ENCODE measurements at places on chromosomes 5 and 9.

- H3K27me3 ChIP-seq, result no peaks in the 10 kb centered on the region
- no peak overlapping the region for H3K27ac ChIP-seq
- 0 out of 2 replicates have a peak, but pooled peaks cover 3% of the 10 kb centered on the region for H3K4me1 ChIP-seq
- no peak overlapping the region for H3K4me3 ChIP-seq
- H3K36me3 ChIP-seq, result no peaks in the 10 kb centered on the region
These were observed 14.1 kb upstream of the LURAP1L start for GRCh38 chr9:12760758-12761157.

- H3K27ac ChIP-seq, result peak overlapping the region; percentile 69
- H3K4me1 ChIP-seq, result peaks cover 57% of the 10 kb centered on the region
These were observed 120.1 kb upstream of the MYO10 start for GRCh38 chr5:17056141-17056631.

DNA sequence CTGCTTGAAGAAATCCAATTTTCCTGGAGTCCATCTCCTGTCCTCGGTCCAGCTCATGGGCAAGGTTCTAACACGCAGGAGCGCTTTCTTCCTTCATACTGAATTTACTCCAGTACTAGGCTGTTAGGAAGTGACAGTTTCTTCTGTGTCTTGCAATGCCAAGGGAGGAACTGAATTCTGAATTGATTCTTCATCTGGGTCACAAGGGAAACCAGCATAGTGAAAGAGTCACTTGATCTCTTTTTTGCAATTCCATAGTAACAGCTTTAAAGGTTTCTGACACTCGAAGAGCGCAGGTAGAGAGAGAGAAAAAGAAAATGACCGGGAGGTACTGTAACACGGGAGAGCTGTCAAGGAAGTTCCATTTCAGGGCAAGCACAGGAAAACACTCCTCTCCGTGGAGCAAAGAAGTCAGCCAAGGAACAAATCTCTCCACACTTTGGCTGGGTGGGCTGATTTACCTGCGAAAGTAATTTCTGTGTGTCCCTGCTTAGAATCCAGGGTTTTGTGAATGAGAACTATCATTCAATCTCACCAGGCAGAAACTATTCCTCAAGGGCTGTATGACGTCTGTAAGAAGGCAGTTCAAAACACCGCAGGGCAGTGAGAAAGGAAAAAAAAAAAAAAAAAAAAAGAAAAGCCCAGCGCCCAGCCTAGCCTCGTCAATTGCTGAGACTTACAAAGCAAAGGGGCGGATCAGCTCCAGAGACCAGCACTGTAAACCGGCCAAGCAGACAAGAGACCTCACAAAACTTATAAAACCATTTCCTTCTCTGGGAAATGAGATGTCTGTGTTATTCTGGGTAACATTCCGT lies 617.8 kb downstream of the PDE4D start:
- no peaks in the 10 kb centered on the region for H3K27me3 ChIP-seq
- H3K4me1 ChIP-seq, result peaks cover 9% of the 10 kb centered on the region
- 0 out of 2 replicates have a peak overlapping the region, but pooled peaks have one; percentile 10 for H3K27ac ChIP-seq
- DNase-seq, result no peak
- H3K4me3 ChIP-seq, result peak overlapping the region; percentile 36

DNA sequence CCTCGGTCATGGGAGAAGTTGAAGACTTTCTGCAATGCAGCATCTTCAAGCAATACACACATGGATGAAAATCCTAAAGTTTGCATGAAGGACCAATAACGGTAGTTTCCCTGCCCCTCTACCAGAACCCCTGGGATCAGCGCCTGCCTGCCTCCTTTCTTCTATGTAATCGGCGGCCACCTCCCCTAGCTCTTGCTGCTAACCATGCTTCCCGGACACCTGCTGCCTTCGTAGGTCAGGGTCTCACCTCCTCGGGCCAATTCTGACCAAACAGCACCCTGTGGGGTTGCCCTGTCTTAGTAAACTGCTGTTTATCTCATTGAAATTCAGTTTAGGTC lies 388 bp upstream of the MED10 start:
- H3K4me3 ChIP-seq, result peak overlapping the region; percentile 89
- peaks cover 3% of the 10 kb centered on the region for H3K27me3 ChIP-seq
- peaks cover 45% of the 10 kb centered on the region for H3K36me3 ChIP-seq

- H3K27me3 ChIP-seq, result peaks cover 7% of the 10 kb centered on the region
- DNase-seq, result no peak
- H3K36me3 ChIP-seq, result no peaks in the 10 kb centered on the region
- no peak overlapping the region for H3K4me3 ChIP-seq
These were observed 77.2 kb upstream of the NEK6 start for GRCh38 chr9:124180557-124180956.

DNA sequence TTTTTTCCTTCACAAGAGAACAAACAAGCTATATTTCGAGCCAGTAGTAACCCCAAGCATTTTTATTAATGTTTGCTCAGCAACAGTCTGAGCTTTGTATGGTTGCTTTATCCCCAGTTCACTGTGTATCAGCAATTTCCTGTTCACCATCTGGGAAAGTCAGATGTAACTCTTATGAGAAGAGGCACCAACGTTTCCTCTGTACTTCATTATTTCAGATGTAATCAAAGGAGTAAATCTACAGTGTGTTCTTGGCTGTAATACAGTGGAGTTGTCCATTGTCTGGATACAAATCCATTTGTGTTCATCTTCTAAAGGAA lies 340.2 kb downstream of the ARRDC3 start:
- H3K4me1 ChIP-seq, result no peaks in the 10 kb centered on the region
- H3K4me3 ChIP-seq, result no peak overlapping the region
- H3K27ac ChIP-seq, result no peak overlapping the region
- H3K36me3 ChIP-seq, result no peaks in the 10 kb centered on the region
- DNase-seq, result no peak
- H3K27me3 ChIP-seq, result no peaks in the 10 kb centered on the region

DNA sequence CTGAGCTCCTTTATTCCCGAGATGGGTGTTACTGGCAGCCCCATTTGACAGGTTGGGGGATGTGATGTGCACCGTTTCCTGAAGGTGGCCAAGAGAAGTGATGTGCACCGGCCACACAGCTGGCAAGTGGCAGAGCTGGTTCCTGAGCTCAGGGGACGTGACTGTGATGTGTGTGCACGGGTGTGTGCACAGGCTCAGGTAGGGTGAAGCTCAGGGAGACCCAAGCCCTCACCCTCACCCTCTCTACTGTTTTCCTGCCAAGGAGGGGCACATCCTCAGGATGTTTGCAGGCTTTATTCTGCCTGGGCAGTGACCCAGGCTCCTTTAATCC lies 56.6 kb downstream of the WWC1 start:
- no peak overlapping the region for H3K27ac ChIP-seq
- no peaks in the 10 kb centered on the region for H3K27me3 ChIP-seq
- peaks cover under 1% of the 10 kb centered on the region for H3K4me1 ChIP-seq
- no peaks in the 10 kb centered on the region for H3K36me3 ChIP-seq
- H3K4me3 ChIP-seq, result no peak overlapping the region

DNA sequence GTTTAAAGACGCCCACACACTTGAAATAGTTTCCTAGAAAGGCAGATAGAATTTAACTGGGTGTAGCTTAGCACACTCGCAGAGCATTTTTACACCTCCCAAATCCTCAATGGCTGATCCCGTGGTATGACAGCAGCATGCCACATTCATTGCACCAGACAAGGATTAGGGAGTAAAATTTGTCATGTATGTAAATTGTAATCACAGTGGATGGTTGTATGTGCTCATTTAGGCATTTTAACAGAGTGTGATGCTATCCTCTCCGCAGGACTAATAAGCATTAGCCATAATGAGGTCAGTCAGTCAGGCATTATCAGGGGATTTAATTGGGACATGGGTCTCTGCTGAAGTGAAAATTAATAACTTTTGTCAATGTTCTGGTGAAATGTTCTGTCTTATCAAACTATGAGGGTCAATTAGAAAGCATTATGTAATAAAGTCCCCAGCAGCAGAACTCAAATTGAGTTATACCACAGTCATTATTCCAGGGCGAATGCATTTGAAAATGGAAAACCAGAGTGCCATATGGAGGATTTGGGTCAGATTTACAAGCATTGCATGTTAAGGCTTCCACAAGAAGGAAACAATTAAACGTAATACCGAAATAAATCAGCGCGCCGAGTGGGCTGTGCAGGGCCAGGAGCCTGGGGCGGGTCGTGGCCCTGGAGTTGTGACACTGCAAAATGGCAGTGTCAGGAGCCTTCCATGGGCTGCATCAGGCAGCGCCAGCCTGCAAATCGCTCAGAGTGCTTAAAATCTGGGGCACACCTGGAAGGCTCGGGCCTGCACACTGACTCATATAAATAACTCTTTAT lies 602.2 kb downstream of the BNC2 start:
- no peaks in the 10 kb centered on the region for H3K36me3 ChIP-seq
- no peaks in the 10 kb centered on the region for H3K27me3 ChIP-seq
- peak overlapping the region; percentile 30 for H3K4me3 ChIP-seq

DNA sequence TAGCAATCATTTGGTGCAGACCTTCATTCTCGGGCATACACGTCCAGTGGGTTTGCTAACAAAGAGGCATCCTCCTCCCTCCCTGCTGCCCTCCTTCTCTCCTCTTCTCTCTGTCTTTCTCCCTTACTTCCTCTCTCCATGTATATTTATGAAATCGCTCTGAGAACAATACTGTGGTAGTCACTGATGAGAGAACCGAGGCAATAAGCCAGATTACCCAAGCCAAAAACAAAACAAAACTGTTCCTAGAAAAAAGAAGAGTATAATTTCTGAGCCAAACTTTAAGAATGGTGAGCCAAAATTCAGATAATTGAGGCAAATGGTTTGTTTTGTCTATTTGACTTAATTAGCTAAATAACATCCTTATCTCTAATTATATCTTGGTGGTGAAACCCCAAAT lies 15.8 kb upstream of the HMHB1 start:
- no peaks in the 10 kb centered on the region for H3K36me3 ChIP-seq
- DNase-seq, result peak; percentile 37
- no peak overlapping the region for H3K27ac ChIP-seq
- H3K4me3 ChIP-seq, result no peak overlapping the region
- peaks cover 25% of the 10 kb centered on the region for H3K4me1 ChIP-seq
- no peaks in the 10 kb centered on the region for H3K27me3 ChIP-seq

DNA sequence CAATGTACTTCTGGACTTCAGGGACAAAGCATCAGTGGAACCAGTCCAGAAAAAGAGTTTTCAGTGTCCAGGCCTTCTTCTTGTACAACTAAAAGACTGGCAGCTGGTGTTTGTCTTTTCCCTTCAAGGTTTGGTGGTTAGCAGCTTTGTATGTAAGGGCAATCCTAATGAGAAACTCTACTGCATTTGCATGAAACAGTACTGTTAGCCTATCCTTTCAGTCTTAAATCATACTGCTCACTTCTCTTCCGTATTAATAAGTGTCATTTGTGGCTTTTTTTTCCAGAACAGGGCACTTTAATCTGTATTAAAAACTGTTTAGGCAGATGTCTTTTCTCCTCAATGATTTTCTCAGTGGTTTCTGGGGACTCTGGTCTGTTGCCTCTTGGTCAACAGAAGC lies 48.9 kb downstream of the FAM174A start:
- no peak overlapping the region for H3K27ac ChIP-seq
- no peaks in the 10 kb centered on the region for H3K27me3 ChIP-seq
- DNase-seq, result no peak
- H3K4me1 ChIP-seq, result no peaks in the 10 kb centered on the region
- H3K36me3 ChIP-seq, result no peaks in the 10 kb centered on the region

GRCh38 chr5:75471193-75471592 lies 40.2 kb downstream of the CERT1 start:
- DNase-seq, result no peak
- H3K27me3 ChIP-seq, result no peaks in the 10 kb centered on the region
- H3K4me1 ChIP-seq, result no peaks in the 10 kb centered on the region
- H3K4me3 ChIP-seq, result no peak overlapping the region
- no peak overlapping the region for H3K27ac ChIP-seq

DNA sequence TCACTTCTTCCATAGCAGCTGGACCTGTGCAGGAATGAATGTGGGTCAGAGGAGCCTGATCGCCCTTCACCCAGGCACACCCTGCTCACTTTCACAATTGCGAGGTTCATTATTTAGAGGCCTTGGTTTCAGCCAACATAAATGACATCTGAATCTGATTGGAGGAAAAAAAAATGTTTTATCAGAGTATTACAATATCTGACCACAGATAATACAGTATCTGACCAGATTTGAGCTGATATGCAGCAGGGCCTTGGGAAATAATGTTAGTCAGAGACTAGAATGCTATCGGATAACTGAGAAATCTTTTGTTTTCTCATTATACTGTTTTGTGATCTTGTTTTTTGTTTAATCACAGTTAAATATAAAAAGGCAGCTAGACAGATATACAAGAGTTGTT lies 7.7 kb downstream of the ICE1 start:
- no peak overlapping the region for H3K27ac ChIP-seq
- no peak overlapping the region for H3K4me3 ChIP-seq
- H3K4me1 ChIP-seq, result peaks cover 4% of the 10 kb centered on the region
- peaks cover 14% of the 10 kb centered on the region for H3K36me3 ChIP-seq

GRCh38 chr9:136614967-136615623 lies 47.6 kb upstream of the EGFL7 start:
- no peaks in the 10 kb centered on the region for H3K27me3 ChIP-seq
- H3K4me3 ChIP-seq, result no peak overlapping the region
- peak overlapping the region; percentile 67 for H3K27ac ChIP-seq

DNA sequence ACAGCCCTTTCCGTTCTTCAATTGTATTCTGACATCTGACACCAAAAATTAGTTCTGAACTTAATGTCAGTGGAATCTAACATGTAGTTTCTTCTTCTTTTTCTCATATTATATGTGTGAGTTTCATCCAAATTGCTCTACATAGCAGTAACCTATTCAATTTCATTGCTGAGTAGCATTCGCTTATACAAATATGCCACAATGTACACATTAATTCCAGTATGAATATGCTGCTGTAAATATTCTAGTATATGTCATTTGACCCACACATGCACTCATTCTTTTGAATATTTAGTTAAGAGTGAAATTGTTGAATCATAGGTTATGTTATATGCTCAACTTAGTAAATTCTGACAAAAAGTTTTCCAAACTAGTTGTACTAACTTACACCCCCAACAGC lies 550.9 kb downstream of the CHSY3 start:
- peaks cover 3% of the 10 kb centered on the region for H3K27me3 ChIP-seq
- no peak overlapping the region for H3K27ac ChIP-seq
- no peak overlapping the region for H3K4me3 ChIP-seq
- H3K4me1 ChIP-seq, result no peaks in the 10 kb centered on the region

DNA sequence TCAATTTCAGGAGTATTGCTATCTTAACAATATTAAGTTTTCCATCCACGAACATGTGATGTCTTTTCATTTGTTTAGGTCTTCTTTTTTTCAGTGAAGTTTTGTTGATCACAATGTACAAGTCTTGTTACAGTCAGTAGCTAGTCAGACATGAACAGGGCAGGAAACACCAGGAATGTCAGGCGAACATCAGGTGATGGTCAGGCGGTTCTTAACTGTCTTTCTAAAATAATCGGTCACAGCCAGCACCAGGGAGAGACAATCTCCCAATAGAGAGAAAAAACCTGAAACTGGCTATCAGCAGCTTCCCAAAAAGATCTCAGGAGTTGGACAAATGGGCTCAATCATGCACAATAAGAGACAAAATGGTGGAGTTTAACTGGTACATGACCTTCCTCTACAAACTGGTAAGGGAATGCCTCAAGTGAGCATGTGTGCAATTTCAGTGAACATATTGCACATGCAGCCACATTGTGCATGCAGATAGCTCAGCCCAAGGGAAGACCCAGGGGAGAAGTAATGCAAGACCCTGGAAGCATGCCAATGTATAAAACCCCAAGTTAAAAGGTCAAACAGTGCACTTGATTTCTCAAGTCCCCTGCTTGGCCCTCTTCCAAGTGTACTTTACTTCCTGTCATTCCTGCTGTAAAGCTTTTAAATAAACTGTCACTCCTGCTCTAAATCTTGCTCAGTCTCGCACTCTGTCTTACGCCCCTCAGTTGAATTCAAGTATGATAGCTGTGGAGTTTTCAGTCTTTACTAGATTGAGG lies 176.1 kb upstream of the RASEF start:
- DNase-seq, result no peak
- H3K27me3 ChIP-seq, result no peaks in the 10 kb centered on the region
- H3K4me3 ChIP-seq, result no peak overlapping the region
- H3K36me3 ChIP-seq, result no peaks in the 10 kb centered on the region
- H3K4me1 ChIP-seq, result no peaks in the 10 kb centered on the region

GRCh38 chr5:58961631-58962280 lies 378.9 kb downstream of the RAB3C start:
- DNase-seq, result no peak
- no peaks in the 10 kb centered on the region for H3K36me3 ChIP-seq
- H3K27ac ChIP-seq, result no peak overlapping the region
- no peak overlapping the region for H3K4me3 ChIP-seq
- H3K4me1 ChIP-seq, result no peaks in the 10 kb centered on the region
